ENCODE measurements at places on chromosomes 12 and 14.

- peak; percentile 61 for DNase-seq
These were observed 32.0 kb downstream of the TC2N start for GRCh38 chr14:91835197-91835919.

GRCh38 chr14:55354500-55354899 lies 57.1 kb downstream of the ATG14 start:
- peak; percentile 56 for DNase-seq

DNA sequence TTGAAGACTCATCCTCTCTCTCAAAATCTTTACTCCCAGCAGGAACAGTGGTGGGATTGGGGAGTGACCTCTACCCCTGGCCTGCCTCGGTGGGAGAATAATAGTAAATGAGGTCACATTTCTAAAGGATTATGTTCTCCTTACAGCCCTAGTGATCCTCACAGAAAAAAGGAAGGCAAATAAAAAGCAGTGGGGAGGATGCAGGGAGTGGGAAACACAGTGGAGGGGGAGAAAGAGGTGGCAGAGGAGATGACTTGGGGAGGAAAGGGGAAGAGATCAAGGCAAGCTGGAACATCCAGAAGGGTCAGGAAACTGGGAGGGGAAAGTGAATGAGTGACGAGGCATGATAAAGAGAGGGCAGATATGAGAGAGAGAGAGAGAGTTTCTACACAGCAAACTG lies 8.3 kb upstream of the SYNDIG1L start:
- no peak for DNase-seq

DNA sequence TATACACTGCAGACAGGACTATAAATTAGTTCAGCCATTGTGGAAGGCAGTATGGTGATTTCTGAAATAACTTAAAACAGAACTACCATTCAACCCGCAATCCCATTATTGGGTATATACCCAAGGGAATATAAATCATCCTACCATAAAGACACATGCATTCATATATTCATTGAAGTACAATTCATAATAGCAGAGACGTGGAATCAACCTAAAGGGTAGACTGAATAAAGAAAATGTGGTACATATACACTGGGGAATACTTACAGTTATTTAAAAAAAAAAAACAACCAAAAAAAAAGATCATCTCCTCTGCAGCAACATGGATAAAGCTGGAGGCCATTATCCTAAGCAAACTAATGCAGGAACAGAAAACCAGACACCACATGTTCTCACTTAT lies 473.9 kb downstream of the TRHDE start:
- no peak for DNase-seq

GRCh38 chr12:122989225-122989839 lies 8.9 kb downstream of the ARL6IP4 start:
- DNase-seq: no peak

DNA sequence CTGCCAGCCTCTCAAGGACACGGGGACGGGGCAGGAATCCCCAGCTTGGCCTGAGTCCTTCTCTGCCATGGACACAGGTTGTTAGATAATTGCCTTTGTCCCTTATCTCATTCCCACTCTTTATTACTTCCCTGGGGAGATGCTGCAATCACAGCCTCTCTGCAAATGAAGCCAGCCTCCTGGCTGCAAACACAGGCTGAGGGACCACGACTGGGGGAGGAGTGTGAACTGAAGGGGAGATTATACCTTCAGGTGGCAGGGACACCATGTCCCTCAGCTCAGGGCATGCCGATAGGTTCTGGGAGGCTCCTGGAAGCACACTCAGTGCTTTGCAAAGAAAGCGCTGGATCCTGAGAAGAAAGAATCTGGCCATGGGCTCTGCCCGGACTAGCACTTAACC lies 16.1 kb upstream of the CHGA start:
- no peak for DNase-seq

GRCh38 chr12:4918950-4919660 lies 9.4 kb downstream of the KCNA1 start:
- no peak for DNase-seq

GRCh38 chr14:92914087-92914656 lies 8.8 kb upstream of the CHGA start:
- DNase-seq: peak; percentile 45

DNA sequence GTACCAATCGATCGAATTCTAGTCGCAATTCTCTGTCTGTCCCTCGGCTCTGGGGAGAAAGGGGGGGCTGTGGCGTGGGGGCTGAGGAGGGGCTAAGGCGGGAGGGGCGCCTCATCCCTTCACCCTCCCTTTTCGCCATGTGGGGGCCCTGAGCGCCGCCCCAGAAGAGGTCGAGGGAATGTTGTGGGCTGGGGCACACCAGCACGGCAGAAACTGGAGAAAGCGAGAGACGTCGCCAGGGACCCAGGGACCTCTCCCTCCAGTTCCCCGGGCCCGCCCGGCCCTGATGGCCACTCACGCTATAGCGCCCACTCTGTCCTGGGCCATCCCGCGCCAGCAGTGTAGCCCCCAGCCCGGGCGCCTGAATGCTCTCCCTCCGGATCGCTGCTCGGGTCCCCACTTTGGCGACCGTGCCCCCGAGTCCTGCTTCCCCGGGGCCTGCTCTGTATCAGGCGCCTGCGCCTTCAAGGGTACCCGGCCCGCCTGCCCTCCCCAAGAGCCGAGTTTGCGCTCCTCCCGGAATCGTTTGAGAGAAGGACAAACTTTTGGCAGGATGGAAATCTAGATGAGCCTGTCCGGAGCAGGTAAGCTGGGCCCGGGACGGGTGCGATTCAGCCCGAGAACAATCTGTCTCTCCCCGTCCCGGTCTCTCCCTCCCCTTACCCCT lies 62.6 kb downstream of the SMUG1 start:
- no peak for DNase-seq

GRCh38 chr12:107822356-107822755 lies 47.9 kb downstream of the ASCL4 start:
- no peak for DNase-seq

DNA sequence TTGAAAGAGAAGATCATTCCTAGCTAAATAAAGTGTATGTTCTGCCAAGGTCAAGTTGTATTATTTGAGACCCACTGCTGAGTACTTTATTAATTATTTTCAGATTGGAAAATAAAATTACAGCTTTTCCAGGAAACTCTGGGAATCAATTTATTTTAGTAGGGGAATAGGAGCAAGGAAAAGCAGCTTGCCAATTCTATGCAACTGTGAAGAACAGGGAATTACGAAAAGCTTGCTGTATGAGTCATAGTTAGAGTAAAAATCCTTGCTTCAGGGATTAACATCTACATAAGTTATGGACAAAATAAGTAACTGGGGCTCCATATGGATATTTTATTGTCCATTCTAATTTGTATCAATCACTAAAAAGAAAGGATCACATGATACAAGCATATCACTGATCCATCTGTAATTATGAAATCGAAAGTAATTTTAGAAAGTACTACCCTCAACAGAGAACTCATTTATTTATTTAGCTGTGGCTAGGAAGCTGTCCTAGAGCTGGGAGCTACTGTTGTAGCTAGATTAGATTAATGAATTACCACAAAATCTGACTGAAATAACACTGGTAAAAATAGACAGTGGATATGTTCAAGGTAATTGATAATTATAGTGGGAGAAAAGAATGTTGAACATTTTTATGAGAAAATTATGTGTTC lies 303.5 kb upstream of the NPAS3 start:
- DNase-seq: no peak

GRCh38 chr12:24705741-24706358 lies 243.1 kb downstream of the BCAT1 start:
- DNase-seq: no peak

- no peak for DNase-seq
These were observed 233.6 kb downstream of the MED13L start for GRCh38 chr12:116043659-116044535.

DNA sequence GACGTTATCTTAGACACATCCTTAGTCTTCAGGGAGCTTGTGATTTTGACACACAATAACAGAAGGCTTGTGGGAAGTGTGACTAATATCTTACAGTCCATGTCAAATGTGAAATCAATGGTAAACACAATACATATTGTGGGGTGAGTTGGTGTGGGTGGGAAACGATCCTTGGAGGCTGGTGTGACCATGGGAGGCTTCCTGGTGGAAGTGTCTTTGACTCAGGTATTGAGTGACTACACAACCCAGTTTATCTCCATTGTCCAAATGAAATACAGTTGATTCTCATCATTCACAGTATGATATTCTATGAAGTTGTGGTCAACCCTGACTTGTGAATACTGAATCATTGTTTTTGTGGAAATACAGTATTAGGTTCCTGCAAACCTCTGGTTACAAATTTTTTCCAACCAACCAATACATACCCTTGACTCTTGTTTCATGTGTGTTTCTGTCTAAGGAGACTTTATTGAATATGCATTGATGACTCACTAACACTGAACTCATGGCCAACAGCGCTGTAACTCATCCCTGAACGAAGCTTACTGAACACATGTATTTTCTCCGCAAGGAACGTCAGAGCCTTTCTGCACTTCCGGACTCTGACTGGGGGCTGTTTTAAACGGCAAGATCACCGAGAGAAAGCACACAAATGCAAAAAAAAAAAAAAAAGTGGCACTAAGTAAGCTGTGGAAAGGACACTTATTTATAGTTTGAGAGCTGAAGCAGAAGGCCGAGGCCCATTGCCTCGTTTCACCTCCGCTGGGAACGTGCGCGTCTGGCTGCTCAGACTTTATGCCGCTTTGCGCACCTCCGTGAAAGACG lies 59.0 kb downstream of the CLMN start:
- DNase-seq: no peak

DNA sequence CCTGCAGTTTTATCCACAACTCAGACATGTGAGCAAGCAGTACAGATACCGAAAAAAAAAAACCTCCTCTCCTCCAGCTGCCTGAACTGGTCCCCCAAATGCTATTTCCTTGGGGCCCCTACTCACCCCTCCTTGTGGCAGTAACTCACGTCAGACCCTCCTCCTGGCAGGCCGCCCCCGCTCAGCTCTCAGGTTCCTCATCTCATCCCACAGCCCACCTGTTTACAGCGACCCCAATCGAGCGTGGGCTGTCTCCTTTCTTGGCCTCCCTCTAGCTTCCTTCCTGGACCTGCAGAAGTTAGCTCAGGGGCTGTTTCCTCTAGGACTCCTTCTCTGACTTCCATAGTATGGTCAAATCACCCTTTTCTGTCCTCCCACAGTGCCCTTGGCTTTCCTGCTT lies 455.3 kb downstream of the BCL11B start:
- no peak for DNase-seq

- no peak for DNase-seq
These were observed 74.3 kb downstream of the SRGAP1 start for GRCh38 chr12:63918800-63919300.

- DNase-seq: no peak
These were observed 53.6 kb downstream of the TEAD4 start for GRCh38 chr12:3012786-3013185.

GRCh38 chr12:50621399-50622300 lies 116.9 kb downstream of the DIP2B start:
- no peak for DNase-seq

- no peak for DNase-seq
These were observed 122.5 kb upstream of the KRAS start for GRCh38 chr12:25372969-25373817.

- no peak for DNase-seq
These were observed 28.8 kb downstream of the P2RX4 start for GRCh38 chr12:121238604-121239350.

DNA sequence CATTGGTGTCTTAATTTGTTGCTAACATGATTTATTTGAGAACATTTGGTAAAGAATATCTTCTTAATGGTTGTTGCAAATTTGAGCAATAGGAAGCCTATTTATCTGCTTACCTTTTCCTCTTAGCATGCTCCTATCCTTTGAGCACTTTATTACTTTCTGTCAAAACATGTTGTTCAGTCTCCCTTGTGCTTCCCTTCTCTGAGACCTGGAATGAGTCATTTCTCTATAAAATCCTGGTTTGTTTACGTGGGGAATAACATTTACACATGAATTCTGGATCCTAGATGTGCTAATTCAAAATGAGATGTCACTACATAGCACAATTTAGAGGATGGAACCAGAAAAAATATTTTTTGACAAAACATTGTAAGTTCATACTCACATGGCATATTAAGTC lies 844.0 kb upstream of the LRFN5 start:
- no peak for DNase-seq

- peak; percentile 9 for DNase-seq
These were observed 730 bp downstream of the CLSTN3 start for GRCh38 chr12:7130701-7131501.

DNA sequence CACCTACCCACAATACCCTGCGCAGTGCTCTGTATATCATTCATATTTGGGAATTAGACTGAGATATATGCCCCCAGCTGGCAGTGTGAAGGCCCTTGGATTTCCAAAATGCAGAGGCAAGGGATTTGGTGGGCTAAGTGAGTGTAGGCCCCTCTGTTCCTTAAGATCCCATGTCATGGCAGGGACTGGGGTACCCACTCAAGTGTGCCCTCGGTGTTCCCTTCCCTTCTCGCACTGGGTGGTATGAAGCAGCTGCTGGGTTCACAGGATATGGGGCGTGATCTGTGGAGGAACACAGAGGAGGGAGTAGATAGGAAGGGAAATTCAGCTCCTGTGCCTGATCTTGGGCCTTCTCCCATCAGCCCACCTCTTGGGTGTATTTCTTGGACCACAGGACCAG lies 63.1 kb upstream of the VASH1 start:
- DNase-seq: no peak

- no peak for DNase-seq
These were observed at the start of gene KLRK1 for GRCh38 chr12:10389904-10390303. Gene KLRK1 (minus strand): TSS chr12:10390041. CDS start chr12:10388810, 1,231 bp downstream.

GRCh38 chr12:71472441-71472911 lies 32.9 kb downstream of the LGR5 start:
- DNase-seq: no peak

- DNase-seq: no peak
These were observed 721.3 kb upstream of the USP15 start for GRCh38 chr12:61538951-61539350.

- no peak for DNase-seq
These were observed 66.4 kb upstream of the LTA4H start for GRCh38 chr12:96101806-96102205.

GRCh38 chr12:7072035-7072434 lies 11.5 kb downstream of the C1S start:
- no peak for DNase-seq

GRCh38 chr12:111178181-111179081 lies 190.5 kb downstream of the PHETA1 start:
- no peak for DNase-seq

DNA sequence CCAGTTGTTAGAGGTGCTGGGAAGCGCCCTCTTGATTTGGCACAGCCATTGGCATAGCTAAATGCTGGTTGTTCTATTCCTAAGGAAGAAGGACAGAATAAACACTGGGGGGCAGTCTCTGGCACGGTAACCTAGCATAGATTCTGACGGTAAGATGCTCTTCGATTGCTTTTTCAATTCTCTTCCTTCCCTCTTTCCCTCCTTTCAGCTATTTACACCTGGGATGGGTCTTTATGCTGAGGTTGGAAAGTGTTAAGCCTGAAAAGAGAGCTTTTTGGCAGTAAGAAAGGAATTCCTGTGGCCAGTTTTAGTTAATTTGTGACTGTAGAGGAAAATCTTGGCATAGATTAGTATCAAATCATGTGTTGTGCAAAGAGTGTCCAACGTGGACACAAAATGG lies 162.8 kb downstream of the SNAPC1 start:
- no peak for DNase-seq

Measured in CD4-positive, alpha-beta T cell (primary cell).